Upper lobe of right lung (tissue), 1 donor: ENCODE measurements at places on chromosomes 7 and 10. TPM values are rescaled to one million over a fixed set of nuclear protein-coding genes. Genes with fewer than 3 reads are reported as not detected.

NPY4R gene
- not detected for total RNA-seq

ERVW-1 gene
- total RNA-seq, result not detected

AKR1C3 gene
- total RNA-seq, result 63.6 TPM

PRSS2 gene
- not detected for total RNA-seq

PNLIPRP1 gene
- total RNA-seq, result not detected

USP6NL gene
- total RNA-seq, result 21.6 TPM

RSU1 gene
- total RNA-seq, result 77.8 TPM

LIPM gene
- not detected for total RNA-seq

NODAL gene
- not detected for total RNA-seq

SPDYE11 gene
- total RNA-seq, result not detected

RHOBTB1 gene
- total RNA-seq, result 14.5 TPM

SFTPA2 gene
- 13,814 TPM for total RNA-seq

CHST12 gene
- 29.8 TPM for total RNA-seq

GNGT1 gene
- not detected for total RNA-seq

ADCY1 gene
- 3.9 TPM for total RNA-seq

LRRC18 gene
- total RNA-seq, result 0.96 TPM

CALY gene
- not detected for total RNA-seq

KAZALD1 gene
- 8.4 TPM for total RNA-seq

TEX47 gene
- not detected for total RNA-seq

MINDY3 gene
- total RNA-seq, result 39.2 TPM
